ENCODE measurements at places on chromosomes 5 and 9.
A peak's percentile ranks its signal among the peaks of the same experiment; 100 is the strongest.

- no peak for DNase-seq
These were observed 504.6 kb downstream of the RASEF start for GRCh38 chr9:82558346-82558745.

- no peak for DNase-seq
These were observed 420.8 kb upstream of the GRAMD2B start for GRCh38 chr5:126002222-126002897.

- no peak for DNase-seq
These were observed 69.8 kb downstream of the ACO1 start for GRCh38 chr9:32454280-32454679.

GRCh38 chr9:90469435-90469834 lies 173.2 kb downstream of the DIRAS2 start:
- no peak for DNase-seq

- DNase-seq = no peak
These were observed 111.9 kb downstream of the FBN2 start for GRCh38 chr5:128426090-128426534.

GRCh38 chr5:172683645-172684471 lies 42.8 kb downstream of the NEURL1B start:
- peak; percentile 52 for DNase-seq

DNA sequence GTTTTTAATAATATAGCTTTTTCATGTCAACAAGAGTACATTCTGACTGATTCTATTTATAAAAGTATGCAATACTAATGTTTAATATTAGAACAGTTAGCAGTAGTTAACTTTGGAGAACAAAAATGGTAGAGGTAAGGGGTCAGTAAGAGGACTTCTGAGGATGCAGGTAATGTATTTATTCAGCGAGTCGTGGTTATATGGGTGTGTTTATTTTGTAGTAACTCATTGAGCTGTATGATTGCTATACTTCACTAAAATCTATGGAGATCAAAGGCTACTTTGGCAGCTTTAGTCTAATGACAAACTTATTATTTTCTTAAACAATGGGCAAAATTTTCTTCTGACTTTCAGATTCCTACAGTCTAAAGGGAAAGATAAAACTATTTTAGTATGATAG lies 146.5 kb downstream of the COMMD10 start:
- DNase-seq = no peak

DNA sequence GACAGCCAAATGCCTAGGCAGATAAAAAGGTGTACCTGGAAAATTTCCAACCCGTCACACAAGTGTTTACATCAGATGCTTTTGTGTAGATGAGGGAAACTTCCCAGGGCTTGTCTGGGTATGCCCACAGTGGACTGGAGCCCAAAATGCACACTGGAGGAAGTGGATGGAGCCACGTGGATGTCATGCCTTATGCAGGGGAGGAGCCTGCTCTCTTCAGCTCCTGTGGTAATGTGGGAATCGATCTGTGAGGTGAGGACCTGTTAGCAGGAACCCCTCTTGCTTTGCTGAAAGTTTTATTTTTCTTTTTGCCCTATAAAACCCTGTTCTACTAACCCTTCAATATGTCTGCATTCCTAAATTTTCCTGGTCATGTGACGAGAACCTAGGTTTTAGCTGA lies 439.2 kb upstream of the CDH9 start:
- no peak for DNase-seq

GRCh38 chr5:84131372-84131771 lies 253.3 kb downstream of the EDIL3 start:
- no peak for DNase-seq

- no peak for DNase-seq
These were observed 123.3 kb upstream of the MVB12B start for GRCh38 chr9:126203313-126203712.

GRCh38 chr5:7894860-7895259 lies 25.9 kb downstream of the MTRR start:
- DNase-seq = no peak

- DNase-seq = no peak
These were observed 15.7 kb downstream of the TPPP start for GRCh38 chr5:677131-678101.

DNA sequence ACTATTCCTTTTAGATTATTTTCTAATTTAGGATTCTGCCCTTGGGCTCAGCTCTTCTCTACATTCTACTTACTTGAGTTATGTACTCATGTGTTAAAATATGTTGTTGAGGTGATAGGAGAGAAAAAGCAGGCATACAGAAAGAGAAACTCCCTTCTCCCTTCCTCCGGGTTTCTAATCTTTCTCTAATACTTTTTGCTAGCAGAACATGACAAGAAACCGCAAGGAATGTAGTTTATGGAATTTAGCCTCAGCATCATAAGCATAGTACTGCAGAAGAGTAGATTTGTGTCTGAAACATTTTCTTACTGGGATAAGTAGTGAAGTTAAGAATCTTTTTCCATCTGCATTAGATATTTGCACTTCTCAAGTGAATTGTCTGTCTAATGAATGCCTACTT lies 139.5 kb upstream of the CYLC2 start:
- DNase-seq = no peak

GRCh38 chr5:159038907-159039306 lies 60.8 kb downstream of the EBF1 start:
- no peak for DNase-seq

GRCh38 chr5:88404405-88404804 lies 135.8 kb upstream of the TMEM161B start:
- no peak for DNase-seq

- DNase-seq = no peak
These were observed 100.4 kb upstream of the FAM174A start for GRCh38 chr5:100434815-100435214.

DNA sequence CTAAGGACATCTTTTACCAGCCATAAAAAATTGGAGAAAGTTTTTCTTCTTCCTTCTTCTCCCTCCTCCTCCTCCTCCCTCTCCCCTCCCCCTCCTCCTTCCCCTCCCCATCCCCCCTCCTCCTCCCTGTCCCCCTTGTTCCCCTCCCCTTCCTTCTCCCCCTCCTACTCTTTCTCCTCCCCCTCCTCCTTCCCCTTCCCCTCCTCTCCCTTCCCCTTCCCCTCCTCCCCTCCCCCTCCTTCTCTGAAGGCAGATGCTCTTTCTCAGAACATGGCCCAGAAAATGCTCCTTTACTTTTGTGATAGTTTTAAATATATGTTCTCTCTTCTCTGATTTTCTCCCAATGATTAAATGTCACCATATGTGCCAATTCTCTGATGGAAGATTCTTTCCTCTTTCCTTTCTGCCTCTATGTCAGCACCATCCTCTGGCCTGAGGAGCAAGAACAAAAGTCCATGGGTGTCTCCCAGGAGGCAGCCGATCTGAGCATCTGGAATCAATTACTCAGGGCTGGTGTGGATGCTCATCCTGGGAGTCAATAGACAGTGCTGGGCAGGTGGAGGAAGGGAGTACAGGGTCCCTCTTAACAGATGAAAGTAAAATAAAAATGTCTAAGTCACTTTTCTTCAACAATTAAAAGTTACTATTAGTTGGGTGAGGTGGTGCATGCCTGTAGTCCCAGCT lies 63.0 kb upstream of the GNA14 start:
- DNase-seq = no peak

DNA sequence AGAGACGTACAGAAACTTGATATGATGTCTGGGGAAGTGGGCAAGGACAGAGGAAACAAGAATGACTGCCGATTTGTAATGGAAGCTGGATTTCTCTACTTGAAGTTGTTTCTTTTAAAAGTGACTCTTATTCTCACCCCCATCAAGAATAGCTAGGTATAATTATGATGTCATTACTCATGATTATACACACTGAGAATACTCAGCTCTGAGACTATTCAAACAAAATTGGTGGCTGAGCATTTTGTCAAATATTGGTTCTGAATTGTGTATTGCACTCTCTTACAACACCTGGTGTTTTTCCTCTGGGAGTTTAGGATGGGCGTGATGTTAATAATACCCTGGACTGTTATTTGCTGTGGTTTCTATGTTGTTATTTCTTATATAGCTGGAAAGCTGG lies 46.3 kb downstream of the MAST4 start:
- no peak for DNase-seq

DNA sequence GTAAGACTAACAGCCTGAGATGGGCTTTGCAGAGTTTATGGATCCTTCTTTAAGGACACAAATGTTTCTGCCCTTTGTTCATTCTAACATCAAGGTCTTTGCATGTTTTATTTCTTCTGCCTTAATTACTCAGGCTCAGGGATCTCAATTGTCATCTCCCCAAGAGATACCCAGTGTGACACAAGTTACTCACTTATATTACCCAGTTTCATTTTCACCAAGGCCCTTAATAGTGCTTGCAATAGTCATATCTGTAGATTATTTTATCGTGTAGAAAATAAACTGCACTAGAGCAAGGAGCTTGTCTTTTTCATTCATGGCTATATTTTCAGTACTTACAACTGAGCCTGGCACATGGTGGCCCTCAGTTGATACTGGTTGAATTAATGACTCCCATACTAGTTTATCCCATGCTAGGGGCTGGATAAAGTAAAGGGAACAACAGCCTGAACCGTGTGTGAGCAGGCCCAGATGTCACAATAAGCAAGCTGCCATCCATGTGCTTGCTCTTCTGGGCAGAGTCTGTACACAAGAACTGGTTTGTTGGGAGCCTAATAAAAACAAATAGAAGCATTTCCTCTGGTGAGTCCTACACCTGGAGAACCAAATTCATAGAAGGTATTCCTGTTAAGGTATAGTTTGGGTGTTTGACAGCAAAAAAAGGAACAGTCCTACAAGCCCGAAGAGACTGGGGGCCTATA lies 112.5 kb upstream of the CD180 start:
- DNase-seq = no peak
